NCI-H1436 (cell line): ENCODE measurements at places on chromosomes 1 and 21.

GRCh38 chr1:170620164-170620563, 43.8 kb upstream of the PRRX1 start:
- DNase-seq = no peak

DNA sequence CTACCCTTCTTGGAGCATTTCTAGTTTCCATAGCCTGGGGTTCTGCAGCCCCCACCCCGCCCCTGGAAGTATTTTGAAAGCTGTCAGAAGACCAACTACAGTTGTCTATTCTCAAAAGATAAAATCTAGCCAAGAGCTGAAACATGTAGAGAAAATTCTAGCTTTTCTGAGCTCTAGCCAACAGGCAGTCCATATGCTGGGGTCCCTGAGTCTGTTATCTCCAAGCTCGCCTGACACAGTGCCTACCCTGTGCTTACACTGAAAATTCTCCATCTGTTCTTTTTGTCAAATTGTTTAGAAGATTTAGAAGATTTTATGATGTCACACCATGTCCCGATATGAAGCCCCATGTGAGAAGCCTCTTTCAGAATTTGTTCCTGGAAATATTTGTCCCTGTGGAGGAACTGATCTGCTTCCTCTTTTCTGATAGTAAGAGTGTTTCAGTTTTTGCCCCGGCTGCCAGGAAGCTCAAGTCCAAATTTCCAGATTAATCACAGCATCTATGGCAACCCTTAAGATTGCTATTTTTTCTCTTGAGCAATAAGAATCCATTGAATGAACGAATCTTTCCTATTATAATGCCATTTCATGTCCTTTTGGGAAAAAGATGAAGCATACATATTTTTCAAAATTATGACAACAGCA, 23.7 kb upstream of the CSF3R start:
- no peak for DNase-seq

DNA sequence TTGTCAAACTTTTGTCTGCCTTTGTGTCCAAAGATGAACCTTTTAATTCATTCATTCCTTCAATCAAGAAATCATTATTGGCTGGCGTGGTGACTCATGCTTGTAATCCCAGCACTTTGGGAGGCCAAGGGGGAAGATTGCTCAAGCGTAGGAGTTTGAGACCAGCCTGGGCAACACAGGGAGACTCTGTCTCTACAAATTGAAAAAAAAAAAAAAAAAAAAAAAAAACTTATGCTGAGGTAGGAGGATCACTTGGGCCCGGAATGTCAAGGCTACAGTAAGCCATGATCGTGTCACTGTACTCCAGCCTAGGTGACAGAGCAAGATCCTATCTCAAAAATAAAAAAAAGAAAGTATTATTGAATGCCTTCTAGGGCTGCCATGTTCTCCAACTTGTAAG, 51.3 kb upstream of the CXADR start:
- no peak for DNase-seq

GRCh38 chr1:181159451-181160140, 71.1 kb downstream of the IER5 start:
- DNase-seq = no peak
